ENCODE measurements at places on chromosomes 6 and 20.

DNA sequence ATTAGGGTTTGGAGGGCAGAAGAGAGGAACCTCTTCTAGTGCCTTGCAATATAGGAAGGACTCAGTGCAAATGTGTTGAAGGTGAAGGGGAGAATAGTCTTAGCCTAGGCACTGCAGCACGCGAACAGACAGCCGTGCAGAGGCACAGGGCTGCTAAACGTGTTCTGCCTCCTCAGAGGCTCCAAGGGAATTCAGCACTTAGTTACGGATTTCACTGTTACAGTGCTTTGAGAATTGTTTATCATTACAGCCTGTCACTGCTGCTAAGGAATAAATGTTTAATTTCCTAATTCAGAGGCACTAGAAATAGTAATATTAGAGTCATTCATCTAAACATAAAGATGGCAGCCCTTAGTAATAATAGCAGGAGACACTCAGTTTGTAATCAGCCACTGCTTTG, 116.4 kb upstream of the SLC22A16 start:
- no peaks in the 10 kb centered on the region for H3K27me3 ChIP-seq
- no peak overlapping the region for H3K4me3 ChIP-seq
- H3K4me1 ChIP-seq, result no peaks in the 10 kb centered on the region

- H3K4me1 ChIP-seq, result no peaks in the 10 kb centered on the region
- no peaks in the 10 kb centered on the region for H3K27me3 ChIP-seq
- no peaks in the 10 kb centered on the region for H3K36me3 ChIP-seq
Measured at GRCh38 chr20:53034899-53035298, 62.7 kb downstream of the TSHZ2 start.

DNA sequence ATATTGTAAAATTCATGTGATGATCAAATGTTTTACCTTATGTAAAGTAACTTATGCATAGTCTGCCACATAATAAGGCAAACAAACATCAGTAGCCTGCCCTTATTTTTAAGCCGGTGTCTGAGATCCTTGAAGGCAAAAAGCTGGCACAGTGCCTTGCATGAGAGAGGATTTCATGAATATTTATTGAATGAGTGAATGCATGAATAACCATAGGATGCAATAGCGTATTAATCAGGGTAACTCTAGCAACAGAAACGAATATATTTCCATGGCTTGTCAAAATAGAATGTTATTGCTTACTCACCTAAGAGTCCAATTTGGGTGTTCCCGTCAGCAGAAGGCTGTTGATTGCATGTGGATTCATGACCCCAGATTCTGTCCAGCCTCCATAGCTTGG, 34.9 kb downstream of the BTBD3 start:
- no peaks in the 10 kb centered on the region for H3K27me3 ChIP-seq
- no peaks in the 10 kb centered on the region for H3K4me1 ChIP-seq
- no peak overlapping the region for H3K4me3 ChIP-seq

DNA sequence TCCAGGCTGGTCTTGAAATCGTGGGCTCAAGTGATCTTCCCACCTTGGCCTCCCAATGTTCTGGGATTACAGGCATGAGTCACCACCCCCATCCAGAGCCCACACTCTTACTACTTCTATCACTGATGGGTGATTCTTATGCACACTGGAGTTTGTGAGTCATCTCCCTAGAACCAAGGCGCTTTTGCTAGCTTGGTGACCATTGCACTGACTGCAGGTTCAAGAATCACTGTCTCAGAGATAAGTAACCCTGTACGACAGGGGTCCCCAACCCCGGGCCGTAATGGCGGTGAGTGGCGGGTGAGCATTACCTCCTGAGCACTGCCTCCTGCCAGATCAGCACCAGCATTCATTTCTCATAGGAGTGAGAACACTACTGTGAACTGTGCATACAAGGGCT, 118.8 kb downstream of the MAP3K7 start:
- H3K27me3 ChIP-seq, result no peaks in the 10 kb centered on the region
- H3K4me3 ChIP-seq, result no peak overlapping the region
- no peaks in the 10 kb centered on the region for H3K36me3 ChIP-seq
- no peak overlapping the region for H3K27ac ChIP-seq
- no peaks in the 10 kb centered on the region for H3K4me1 ChIP-seq

GRCh38 chr6:56242346-56242745, 5.0 kb downstream of the COL21A1 start:
- H3K4me1 ChIP-seq, result peaks cover 13% of the 10 kb centered on the region
- H3K27me3 ChIP-seq, result no peaks in the 10 kb centered on the region
- H3K4me3 ChIP-seq, result no peak overlapping the region

- H3K27ac ChIP-seq, result peak overlapping the region; percentile 10
- no peak for DNase-seq
- H3K4me3 ChIP-seq, result no peak overlapping the region
- H3K4me1 ChIP-seq, result no peaks in the 10 kb centered on the region
Measured at GRCh38 chr6:80440496-80441115, 334.1 kb downstream of the BCKDHB start.

- peak overlapping the region; percentile 90 for H3K27ac ChIP-seq
- H3K27me3 ChIP-seq, result no peaks in the 10 kb centered on the region
- H3K4me3 ChIP-seq, result peak overlapping the region; percentile 69
- H3K4me1 ChIP-seq, result peaks cover 20% of the 10 kb centered on the region
Measured at GRCh38 chr6:56540232-56541029, 102.3 kb downstream of the DST start.

GRCh38 chr6:21713481-21713880, 119.9 kb downstream of the SOX4 start:
- H3K4me3 ChIP-seq, result no peak overlapping the region
- no peaks in the 10 kb centered on the region for H3K36me3 ChIP-seq
- H3K27ac ChIP-seq, result no peak overlapping the region
- H3K27me3 ChIP-seq, result no peaks in the 10 kb centered on the region
- no peak for DNase-seq

DNA sequence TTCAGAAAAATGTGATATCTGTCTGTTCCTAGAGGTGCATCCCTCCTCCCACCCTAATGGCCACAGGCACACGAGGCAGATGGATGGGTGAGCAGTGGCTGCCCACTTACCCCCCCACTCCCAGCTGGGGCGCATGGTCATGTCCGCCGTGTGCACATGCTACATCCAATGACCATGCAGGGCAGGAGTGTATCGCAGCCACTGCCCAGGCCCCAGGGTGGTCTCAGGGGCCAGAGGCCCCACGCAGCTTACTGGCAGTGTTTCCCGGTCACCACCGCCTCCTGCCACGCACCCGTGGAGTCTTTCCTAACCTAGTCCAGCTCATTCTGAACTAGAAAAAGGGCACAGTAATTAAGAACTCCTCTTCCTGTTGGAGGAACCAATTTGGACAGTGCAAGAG, 11.7 kb upstream of the HTR1B start:
- H3K4me3 ChIP-seq, result no peak overlapping the region
- no peak for DNase-seq
- no peak overlapping the region for H3K27ac ChIP-seq

GRCh38 chr6:29926413-29927274, 15.7 kb upstream of the HLA-A start:
- no peak overlapping the region for H3K27ac ChIP-seq
- H3K4me3 ChIP-seq, result no peak overlapping the region
- no peaks in the 10 kb centered on the region for H3K36me3 ChIP-seq
- H3K27me3 ChIP-seq, result no peaks in the 10 kb centered on the region
- peak; percentile 92 for DNase-seq

DNA sequence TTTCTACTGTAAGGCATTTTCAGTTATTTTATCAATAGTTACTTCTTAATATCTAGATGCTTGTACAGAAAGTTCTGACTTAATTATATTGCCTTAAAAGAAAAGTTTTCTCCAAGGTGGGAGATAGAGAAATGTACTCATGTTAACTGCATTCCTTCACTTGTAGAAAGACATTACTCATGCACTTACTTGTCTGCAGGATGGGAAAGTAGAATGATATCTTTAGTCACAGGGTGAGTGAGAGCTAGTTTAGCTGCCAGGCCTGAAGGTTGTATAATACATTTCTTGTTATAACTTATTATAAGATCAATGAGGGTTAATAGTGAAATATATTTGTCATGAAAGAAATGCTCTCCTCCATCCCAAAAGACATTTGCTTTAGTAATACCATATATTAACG, 92.1 kb downstream of the CRYBG1 start:
- DNase-seq, result no peak
- H3K4me1 ChIP-seq, result peaks cover 4% of the 10 kb centered on the region
- no peak overlapping the region for H3K4me3 ChIP-seq
- H3K27me3 ChIP-seq, result no peaks in the 10 kb centered on the region
- H3K27ac ChIP-seq, result no peak overlapping the region

DNA sequence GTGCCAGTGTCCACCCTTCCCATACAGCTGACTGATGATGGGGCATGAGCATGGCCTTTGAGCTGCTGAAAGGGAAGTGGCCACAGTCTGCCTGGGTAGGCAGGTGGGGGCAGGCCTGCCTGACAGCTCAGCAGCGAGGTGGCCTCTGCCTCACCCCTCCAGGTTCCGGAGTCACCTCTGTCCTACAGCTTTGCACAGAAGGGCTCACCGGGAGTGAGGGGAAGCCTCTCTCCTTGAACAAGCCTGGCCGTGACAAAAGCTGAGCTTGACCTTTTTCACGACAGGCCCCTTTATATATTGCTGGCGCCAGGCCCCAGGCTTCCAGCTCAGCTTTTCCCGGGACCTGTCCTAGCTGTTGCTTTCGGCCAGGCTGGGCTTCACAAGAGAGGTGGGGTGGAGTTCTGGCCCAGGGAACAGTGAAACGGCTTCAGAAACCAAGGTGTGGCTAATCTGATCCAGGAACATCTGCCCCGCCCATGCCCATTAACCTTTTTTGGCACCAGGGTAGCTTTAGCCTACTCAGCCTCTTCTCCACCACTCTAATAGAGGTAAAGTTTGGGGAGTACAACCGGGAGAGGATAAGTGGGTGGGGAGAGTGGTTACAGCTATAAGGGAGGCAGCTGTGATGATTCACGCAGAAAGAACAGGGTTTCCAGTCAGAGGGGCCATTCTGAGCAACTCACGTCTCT, 42.9 kb downstream of the C6orf132 start:
- DNase-seq, result no peak
- peak overlapping the region; percentile 94 for H3K27ac ChIP-seq
- no peaks in the 10 kb centered on the region for H3K36me3 ChIP-seq
- H3K27me3 ChIP-seq, result no peaks in the 10 kb centered on the region
- no peak overlapping the region for H3K4me3 ChIP-seq

GRCh38 chr20:56956534-56956933, 309.9 kb downstream of the BMP7 start:
- DNase-seq, result no peak
- no peaks in the 10 kb centered on the region for H3K27me3 ChIP-seq
- H3K4me1 ChIP-seq, result no peaks in the 10 kb centered on the region
- no peaks in the 10 kb centered on the region for H3K36me3 ChIP-seq
- no peak overlapping the region for H3K4me3 ChIP-seq

DNA sequence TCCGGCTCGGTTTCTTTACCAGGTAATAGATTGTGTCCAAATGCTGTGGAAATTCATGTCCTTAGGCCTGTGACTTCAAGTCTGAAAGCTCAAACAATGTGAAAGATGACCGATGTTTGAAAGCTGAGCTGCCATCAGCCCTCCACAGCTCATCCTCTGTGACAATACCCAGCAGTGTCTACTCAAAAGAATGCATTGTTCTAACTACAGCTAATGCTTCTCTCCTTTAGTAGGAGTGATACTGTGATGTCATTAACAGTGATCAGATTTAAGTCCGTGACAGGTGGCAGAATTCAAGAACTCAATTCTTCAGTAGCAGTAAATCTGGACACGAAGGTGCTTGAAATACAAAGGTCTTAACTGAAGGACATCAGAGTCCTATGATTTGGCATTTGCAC, 97.3 kb downstream of the RCAN2 start:
- no peaks in the 10 kb centered on the region for H3K4me1 ChIP-seq
- H3K36me3 ChIP-seq, result no peaks in the 10 kb centered on the region
- no peak overlapping the region for H3K27ac ChIP-seq
- DNase-seq, result no peak
- H3K27me3 ChIP-seq, result no peaks in the 10 kb centered on the region

DNA sequence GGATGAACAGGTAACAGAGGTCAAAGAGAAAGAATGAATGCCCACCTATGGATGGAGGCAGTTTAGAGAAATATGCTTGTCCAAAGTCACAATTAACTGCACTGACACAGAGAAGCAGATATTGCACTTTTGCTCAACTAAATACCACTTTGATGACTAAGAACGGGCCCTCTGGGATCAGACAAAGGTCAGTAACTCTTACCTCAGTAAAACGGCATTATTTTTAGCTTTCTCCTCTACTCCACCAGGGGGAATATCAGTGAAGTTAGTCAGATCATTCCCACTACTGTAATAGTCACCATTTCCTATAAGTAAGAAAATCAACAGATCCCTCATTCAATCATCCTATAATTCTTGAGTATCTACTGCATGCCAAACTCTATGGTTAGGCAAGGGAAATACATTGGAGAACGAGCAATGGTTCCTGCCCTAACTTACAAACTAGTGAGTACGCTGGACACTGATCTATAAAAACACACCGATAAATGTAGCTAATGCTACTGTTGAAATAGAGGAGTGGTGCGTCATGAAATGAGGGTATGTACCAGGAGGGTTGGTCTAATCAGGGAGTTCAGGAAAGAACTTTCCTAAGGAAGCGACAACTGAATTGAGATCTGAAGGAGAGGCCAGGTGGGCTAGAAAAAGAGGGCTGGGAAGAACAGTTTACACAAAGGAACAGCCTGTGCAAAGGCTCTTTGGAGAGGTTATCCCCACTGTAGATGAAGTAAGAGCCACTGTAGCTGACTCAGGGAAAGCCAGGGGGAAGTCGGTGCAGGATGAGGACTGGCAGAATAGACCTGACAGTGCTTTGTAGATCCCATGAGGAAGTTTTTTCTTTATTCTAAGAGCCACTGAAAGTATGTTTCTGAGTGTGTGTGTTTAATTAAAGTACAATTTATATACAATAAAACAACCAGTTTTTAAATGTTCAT, 9.2 kb downstream of the ECI2 start:
- H3K4me3 ChIP-seq, result no peak overlapping the region
- no peak overlapping the region for H3K27ac ChIP-seq

- no peaks in the 10 kb centered on the region for H3K27me3 ChIP-seq
- H3K4me1 ChIP-seq, result no peaks in the 10 kb centered on the region
- H3K36me3 ChIP-seq, result no peaks in the 10 kb centered on the region
- no peak overlapping the region for H3K4me3 ChIP-seq
- no peak for DNase-seq
Measured at GRCh38 chr6:126803769-126804168, 314.7 kb upstream of the RSPO3 start.

GRCh38 chr20:63292292-63292701, 689 bp upstream of the COL20A1 start:
- no peaks in the 10 kb centered on the region for H3K4me1 ChIP-seq
- no peak overlapping the region for H3K4me3 ChIP-seq
- H3K27me3 ChIP-seq, result no peaks in the 10 kb centered on the region
- no peak for DNase-seq
- H3K27ac ChIP-seq, result no peak overlapping the region
- H3K36me3 ChIP-seq, result no peaks in the 10 kb centered on the region

- H3K4me3 ChIP-seq, result no peak overlapping the region
- DNase-seq, result no peak
- H3K27ac ChIP-seq, result no peak overlapping the region
- H3K36me3 ChIP-seq, result no peaks in the 10 kb centered on the region
- H3K4me1 ChIP-seq, result peaks cover 12% of the 10 kb centered on the region
Measured at GRCh38 chr20:36101192-36101591, 53.3 kb upstream of the EPB41L1 start.

Data from Peyer's patch (tissue), 4 donors.